ENCODE measurements at places on chromosomes 4 and X.

DNA sequence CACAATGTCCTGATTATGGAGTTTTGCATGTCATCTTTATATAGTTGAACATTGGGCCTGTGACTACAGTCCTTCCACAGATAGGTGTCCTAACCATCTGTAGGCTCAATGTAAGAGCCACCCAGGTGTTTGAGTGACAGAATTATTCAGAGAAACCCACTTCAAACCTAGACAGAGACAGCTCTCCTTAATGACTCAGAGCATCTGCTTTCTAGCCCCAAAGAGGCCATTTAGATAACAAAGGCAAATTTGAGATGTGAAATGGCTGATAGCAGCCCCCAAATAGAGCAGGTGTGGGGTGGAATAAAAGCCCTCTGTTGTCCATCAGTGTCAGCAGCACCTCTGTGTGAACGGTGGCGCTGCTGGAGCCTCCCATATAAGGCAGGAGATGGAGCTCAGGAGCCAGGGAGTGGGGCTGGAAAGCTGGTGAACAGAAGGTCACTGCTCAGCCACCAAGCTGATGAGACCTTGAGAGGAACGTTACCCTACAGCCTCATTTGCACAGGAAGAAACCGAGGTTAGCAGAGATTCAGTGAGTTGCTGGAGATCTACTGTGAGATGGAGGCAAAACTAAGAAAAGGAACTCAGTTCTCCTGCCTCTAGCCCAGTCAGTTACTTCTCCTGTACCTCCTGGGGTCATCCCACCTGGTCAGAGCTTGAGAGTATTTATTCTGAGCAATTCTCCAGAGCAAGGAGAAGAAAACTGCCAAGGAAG lies 153.3 kb upstream of the LNX1 start:
- no peak for DNase-seq

DNA sequence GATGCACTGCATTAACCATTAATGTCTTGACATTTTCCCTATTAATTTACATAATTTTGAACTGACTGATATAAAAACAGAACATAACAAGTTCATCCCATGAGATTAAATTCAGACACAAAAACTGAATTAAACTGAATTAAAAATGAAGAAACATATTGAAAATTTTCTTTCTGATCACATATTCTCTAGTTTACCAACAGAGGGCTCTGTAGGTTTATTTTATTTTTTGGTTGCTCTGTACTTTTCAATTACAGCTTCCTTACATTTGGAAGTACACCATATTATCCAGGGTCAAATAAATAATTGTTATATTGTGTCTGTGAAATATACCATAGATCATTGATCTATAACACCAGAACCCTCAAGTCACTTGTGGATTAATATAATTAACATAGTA lies 27.3 kb upstream of the CT83 start:
- DNase-seq = no peak

GRCh38 chr4:53076374-53076958 lies 214.3 kb downstream of the RASL11B start:
- DNase-seq = no peak

GRCh38 chrX:110667706-110668105 lies 127.9 kb downstream of the CHRDL1 start:
- no peak for DNase-seq

GRCh38 chr4:26751838-26752237 lies 108.8 kb upstream of the STIM2 start:
- DNase-seq = no peak

- DNase-seq = no peak
Measured at GRCh38 chrX:39336671-39337311, 535.5 kb downstream of the MID1IP1 start.

GRCh38 chrX:109679820-109680219 lies 53.2 kb downstream of the ACSL4 start:
- DNase-seq = no peak

DNA sequence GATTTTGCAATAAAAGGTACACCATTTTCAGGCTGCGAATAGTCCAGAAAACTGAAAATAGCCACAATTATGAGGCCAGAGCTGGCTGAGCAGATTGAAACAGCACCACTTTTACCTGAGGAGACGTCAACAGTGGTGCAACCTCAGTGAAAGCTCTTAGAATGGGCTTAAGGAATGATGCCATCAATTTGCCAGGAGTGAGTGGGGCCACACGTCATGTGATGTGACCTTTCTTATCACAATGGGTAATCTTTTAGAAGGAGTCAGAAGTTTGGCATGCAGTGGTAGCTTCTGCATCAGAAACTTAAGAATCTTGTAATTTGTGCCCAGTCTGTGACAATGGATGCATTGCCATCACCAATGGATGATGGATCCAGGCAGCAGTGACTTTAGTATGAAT lies 27.6 kb downstream of the ZNF81 start:
- no peak for DNase-seq

DNA sequence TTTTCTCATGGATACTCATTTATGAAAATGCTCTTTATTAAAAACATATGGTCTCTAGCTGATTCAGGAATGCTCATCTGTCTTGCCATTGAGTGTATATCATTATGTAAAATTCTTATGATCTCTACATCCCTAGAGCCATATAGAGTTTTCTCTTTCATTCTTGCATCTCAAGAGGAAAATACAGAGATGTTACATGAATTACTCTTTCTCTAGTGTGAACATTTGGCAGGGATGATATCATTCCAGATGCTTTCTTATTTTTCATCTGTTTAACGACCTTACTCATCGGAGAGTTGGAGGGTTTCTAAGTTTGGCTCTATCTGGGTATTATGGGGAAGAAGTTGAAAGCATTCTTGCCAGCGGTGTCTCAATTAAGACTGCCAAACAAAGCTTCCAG lies 202.9 kb upstream of the SLC7A11 start:
- DNase-seq = no peak

DNA sequence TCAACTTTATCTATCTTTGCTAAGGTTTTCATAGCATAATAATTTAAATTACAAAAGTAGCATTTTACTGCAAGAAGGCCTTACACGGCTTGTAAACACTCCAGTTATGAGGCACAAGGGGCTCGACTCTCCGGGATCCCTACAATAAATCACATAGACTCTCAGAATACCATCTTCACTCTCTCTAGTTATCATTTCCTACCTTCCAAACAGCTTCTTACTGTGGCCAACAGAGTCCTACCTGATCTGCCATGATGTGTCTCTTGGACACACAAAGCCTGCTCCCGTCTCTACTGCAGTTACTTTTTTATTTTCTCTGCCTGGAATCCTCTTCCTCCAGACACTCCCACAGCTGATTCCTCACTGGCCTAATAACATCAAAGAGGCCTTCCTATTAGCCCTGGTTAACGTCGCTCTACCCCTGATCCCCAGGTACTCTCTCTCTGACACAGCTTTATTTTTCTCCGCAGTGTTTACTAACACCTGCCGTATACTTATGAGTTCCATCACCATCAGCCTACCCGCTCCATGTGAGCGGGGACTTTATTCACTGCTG lies 559.6 kb upstream of the DIPK2B start:
- no peak for DNase-seq

DNA sequence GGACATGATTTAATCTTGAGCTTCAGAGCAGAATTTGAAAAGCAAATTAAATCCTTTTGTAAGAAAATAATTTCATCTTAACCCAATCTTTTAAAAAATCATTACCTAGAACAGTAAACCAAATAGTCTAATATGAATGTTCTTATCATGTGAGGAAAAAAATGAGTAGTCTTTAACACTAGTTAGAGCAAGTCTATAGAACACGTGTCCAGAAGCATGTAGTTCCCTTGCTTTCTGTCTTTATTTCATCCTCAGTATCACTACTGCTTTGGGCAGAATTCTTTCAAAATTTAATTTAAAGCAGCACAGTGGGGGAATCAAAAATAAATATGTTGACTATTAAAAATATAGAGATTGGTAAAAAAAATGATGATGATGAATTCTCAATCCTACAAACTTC lies 2.1 kb downstream of the RBM47 start:
- no peak for DNase-seq

- no peak for DNase-seq
Measured at GRCh38 chr4:128601991-128602695, 207.4 kb upstream of the JADE1 start.

DNA sequence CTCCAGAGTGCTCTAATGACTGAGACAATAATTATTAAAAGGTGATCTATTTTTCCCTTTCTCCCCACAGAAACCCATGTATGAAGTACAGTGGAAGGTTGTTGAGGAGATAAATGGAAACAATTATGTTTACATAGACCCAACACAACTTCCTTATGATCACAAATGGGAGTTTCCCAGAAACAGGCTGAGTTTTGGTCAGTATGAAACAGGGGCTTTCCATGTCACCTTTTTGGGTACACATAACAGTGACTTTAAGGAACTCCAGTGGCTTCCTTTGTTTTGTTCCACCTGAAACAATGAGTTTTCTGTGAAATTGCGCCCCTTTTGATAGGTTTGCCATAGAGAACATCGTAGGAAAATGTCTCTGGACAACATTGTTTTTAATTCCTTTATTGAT lies 69.6 kb downstream of the KIT start:
- no peak for DNase-seq

DNA sequence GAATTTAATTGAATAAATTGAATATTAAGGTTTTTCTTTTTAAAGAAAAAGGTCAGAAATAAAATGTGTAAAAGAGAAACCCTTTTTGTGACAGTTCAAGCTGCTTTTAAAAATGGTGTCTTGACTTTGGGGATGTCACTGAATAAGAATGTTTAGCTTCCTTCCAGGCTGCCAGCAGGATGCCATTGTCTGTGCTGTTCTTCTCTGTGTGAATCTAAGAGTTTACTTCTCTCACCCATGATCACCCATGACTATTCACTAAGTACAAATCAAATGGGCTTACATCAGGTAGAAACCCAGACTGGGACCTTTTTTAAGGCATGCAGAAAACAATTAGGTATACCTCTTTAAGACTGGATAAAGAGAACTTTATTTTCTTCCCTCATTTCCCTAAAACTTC lies 115.3 kb downstream of the DACH2 start:
- no peak for DNase-seq

DNA sequence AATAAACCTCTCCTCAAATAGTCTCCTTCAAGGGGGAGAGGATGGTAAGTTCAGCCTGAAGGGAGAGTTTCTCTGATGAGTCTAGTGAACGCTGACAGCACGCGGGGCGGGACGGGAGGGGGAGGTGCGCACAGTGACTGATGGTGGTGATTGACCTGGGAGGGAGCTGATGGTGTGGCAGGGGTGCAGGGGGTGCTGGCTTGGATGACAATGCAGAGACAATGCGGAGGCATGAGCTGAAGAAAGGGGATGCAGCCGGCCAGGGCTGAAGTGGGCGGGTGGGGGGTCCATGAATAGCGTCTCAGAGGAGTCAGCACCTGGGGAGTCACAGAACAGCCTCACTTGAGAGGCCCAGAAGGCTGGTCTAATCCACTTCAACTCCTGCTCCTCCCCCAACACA lies 142.5 kb upstream of the PJA1 start:
- DNase-seq = no peak

GRCh38 chrX:18941896-18942295 lies 42.0 kb downstream of the PHKA2 start:
- no peak for DNase-seq

All from PC-9 (cell line).